ENCODE measurements at places on chromosomes 4 and X. TPM values are rescaled to one million over a fixed set of nuclear protein-coding genes. Genes with fewer than 3 reads are reported as not detected.

The SATL1 gene
- total RNA-seq, result not detected

The SAP30 gene
- 15.8 TPM for total RNA-seq

The PRSS12 gene
- total RNA-seq, result 40.7 TPM

The PDZD4 gene
- total RNA-seq, result under 0.01 TPM

The DLG3 gene
- total RNA-seq, result 30.7 TPM

The SLC34A2 gene
- total RNA-seq, result not detected

The WNK3 gene
- total RNA-seq, result 0.16 TPM

The EGFL6 gene
- not detected for total RNA-seq

The MAGEA3 gene
- total RNA-seq, result not detected

The MAGEC3 gene
- total RNA-seq, result not detected

The EDNRA gene
- total RNA-seq, result 18.7 TPM

The HELT gene
- not detected for total RNA-seq

The CT45A1 gene
- not detected for total RNA-seq

The MAGEA9B gene
- total RNA-seq, result not detected

All from bronchial smooth muscle cell (primary cell).